G401 (cell line): ENCODE measurements at places on chromosomes 5 and 9. TPM values are rescaled to one million over a fixed set of nuclear protein-coding genes. Genes with fewer than 3 reads are reported as not detected.

DNA sequence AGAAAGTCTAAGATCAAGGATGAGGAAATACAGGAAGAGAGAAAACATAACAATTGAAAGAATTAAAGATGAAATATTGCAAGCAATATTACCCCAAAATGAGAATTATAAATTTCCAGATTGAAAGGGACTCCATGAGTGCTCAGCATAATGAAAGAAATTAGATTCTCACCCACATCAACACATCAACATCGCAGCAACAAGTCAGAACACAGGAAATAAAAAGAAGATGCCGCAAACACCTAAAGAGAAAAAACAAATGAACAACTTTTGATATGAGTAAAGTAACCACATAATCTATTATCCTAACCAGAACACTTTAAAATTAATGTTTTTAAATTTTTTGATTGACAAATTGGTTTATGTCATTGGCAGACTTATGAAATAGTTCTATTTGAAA lies 318.3 kb upstream of the PTGER4 start:
- no peak for DNase-seq

The PCDHGB2 gene
- 0.18 TPM in 1 of 2 replicates, not detected in the other for total RNA-seq

DNA sequence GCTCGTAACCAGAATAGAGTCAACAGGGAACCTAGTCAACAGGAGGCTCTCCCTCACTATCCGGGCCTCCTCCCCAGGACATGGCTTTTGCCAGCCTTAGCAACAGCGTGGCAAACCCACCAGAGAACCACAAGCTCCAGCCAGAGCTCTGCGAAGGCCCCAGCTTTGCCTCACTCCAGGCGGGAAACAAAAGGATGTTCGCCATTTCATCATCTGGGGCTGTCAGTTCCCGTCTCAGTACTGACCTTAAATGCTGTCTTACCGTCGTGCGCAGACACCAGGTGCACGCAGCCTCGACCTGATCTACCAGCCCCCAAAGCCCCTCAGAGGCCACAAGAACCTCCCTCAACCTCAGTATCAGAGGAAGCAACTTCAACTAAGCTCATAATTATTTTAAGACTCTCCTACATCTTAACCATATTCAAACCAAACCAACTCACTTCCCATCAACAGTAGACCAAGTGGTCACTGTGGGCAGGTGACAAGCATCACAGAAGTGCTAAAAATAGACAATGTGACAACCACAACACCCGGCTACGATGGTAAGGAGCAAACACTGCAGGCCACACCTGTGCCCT lies 71.4 kb downstream of the SEMA4D start:
- DNase-seq, result no peak

- DNase-seq, result no peak
Observed at GRCh38 chr5:71996789-71997188, 110.5 kb upstream of the MAP1B start.

The IL5 gene
- total RNA-seq, result not detected in 2 replicates

DNA sequence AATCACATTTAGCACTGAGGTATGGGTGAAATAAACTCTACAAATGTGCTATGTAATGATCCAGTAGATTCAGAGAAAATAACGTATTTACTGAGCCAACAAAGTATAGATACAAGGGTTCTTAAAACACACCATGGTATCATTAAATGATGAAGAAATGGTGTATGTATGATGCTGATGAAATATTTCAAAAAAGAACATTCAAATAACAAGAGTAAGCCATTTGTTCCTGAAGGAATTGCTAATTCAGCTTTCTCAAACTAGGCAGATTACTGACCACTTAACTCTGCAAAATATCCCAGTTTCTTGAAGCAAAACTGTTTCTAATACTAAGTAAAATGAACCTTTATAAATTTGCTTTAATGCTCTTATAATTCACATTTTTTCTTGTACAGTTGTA lies 97.6 kb upstream of the IFNE start:
- DNase-seq, result no peak

DNA sequence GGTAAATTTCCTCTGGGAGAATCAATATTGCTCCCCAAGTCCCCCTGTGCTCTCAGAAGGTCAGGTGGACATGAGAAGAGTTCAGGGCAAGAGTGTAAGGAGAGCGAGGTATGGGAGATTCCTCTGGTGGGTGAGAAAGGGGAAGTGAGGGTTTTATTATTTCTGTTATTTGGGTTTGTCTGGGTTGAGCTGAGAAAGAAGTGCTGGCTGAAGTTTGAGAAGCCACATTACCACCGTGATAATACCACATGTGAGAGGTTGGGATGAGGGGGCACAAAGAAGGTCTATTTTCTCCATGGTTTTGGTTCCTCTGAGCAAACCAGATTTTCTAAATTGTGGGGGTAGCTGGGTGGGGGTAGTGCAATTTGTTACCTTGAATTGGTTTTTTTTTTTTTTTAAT lies 350.4 kb downstream of the OSTF1 start:
- no peak for DNase-seq

GRCh38 chr5:169435506-169436229 lies 134.7 kb upstream of the SLIT3 start:
- no peak for DNase-seq

DNA sequence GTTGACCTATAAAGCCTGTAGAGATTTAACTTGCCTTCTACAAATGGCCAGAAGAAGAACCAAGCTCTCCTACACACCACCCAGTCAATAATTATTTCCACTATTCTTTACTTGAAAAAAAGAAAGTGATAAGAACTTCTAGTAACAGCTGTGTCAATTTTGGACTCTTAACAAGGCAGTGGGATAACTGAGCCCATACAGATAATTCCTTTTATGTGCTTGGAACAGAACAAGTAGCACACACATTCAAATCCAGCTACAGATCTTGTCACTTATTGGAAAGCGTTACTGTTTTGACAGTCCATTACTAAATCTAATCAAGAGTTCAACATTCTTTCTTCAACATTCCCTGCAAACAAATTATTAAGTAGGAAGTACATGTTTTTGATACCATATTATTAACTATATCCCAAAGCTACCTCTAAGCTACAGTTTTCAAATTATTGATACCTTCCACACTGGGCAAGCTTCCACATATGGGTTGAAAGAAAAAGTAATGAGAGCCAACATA lies 6.3 kb downstream of the PTGER4 start:
- no peak for DNase-seq

The CMYA5 gene
- total RNA-seq, result under 0.01 and 0.07 TPM in 2 replicates

The TYRP1 gene
- total RNA-seq, result not detected in 2 replicates

The GPR150 gene
- not detected in 2 replicates for total RNA-seq

DNA sequence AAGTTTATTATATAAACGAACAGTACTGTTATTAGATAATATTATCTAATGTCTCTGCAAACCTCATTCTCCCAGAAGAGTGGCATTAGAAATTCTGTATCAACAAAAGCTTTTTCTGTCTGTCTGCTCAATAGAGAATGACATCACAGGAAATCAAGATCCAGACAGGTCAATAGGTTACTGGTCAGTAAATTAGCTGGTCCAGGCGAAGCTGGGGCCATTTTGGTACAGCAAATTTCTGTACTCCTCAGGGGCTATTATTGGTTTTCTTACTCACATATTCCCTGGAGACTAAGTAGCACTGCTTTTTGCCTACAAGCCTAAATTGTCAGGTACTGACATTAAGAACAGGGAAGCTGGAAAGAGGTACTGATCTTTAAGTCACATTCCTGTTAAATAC lies 80.5 kb downstream of the PLPP1 start:
- no peak for DNase-seq

DNA sequence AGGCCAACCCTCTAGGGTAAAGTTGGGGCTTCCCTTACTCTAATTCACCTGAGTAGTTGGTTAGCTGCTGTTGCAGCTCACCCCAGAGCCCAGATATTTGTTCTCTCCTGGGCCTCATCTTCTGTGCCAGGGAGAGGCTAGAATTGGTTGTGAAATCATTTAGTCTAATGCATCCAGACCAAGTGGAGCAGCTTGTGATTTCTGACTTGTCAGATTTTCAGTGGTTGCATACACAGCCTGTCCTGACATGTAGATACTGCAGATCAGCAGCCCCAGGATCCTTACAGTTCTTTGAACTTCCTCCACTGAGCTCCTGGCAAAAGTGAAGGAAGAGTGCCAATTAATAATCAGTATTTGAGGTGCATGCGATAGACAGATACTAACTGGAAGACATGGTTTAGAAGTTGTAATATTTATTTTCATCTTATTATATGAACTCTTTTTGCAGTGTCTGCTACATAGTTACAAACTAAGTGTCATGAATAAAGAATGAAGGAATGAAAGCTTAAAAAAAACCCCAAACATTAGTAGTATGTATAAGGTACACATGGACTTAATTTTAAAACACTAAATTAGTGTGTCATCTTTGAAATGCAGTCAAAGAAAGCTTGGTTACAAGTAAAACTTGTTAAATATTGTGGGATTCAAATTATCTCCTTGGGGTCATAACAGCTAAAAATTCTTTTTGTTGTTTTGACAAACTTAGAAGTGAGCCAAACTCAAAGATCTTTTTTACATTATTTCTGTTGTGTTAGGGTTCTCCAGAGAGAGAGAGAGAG lies 128.5 kb downstream of the VPS13A start:
- DNase-seq, result no peak

The ARL15 gene
- 0.64 and 2.1 TPM in 2 replicates for total RNA-seq

The FSTL4 gene
- total RNA-seq, result not detected in 2 replicates

DNA sequence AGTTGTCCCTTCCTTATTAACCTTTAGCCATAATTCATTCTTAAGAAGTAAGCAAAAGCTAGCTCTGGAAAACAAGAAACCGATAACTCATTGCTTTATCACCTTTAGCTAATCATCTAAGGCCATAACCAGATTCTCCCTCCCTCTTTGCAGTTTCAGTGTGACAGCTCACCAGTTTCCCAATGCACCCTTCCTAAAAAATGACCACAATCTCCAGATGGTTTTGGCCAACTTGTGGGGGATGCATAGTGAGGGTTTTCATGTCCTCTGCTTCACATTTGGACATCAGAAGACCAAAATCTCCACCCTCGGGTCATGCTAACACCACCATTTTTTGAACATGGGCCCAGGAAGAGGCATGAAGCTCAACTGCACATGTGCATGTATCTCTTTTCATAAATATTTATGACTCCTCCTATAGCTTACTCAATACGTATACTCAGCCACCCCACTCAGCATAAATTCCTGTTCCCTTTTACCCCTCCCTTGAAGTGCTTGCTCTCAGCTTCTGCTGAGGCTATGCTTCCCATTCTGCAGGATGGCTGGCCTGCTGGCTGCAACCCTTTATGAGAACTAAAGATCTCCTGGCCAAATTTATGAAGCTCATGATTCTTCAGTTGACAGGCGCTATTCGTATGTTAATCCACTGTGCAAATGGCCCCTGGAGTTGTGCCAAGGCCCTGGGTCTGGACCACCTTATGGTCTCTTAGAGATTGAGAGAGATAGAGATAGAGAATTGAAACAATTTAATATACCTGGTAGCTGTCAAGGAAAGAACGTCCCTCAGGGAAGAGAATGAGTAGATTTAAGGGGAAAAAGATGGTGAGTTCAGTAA lies 14.8 kb downstream of the PPP3R2 start:
- DNase-seq, result no peak

The TRIO gene
- 42.1 and 50.0 TPM in 2 replicates for total RNA-seq

The LHX2 gene
- 31.6 and 36.9 TPM in 2 replicates for total RNA-seq

DNA sequence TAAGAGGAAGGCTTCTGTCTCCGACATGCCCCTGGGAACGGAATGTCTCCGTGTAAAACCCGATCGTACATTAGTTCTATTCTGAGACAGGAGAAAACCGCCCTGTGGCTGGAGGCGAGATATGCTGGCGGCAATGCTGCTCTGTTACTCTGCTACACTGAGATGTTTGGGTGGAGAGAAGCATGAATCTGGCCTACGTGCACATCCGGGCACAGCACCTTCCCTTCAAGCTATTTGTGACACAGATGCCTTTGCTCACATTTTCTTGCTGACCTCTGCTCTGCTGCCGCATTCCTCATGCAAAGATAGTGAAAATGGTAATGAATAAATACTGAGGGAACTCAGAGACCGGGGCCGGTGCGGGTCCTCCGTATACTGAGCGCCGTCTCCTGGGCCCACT lies 2.2 kb upstream of the DPP7 start:
- no peak for DNase-seq

The PCSK1 gene
- total RNA-seq, result not detected in 2 replicates

GRCh38 chr9:131804826-131805225 lies 65.0 kb upstream of the RAPGEF1 start:
- no peak for DNase-seq

DNA sequence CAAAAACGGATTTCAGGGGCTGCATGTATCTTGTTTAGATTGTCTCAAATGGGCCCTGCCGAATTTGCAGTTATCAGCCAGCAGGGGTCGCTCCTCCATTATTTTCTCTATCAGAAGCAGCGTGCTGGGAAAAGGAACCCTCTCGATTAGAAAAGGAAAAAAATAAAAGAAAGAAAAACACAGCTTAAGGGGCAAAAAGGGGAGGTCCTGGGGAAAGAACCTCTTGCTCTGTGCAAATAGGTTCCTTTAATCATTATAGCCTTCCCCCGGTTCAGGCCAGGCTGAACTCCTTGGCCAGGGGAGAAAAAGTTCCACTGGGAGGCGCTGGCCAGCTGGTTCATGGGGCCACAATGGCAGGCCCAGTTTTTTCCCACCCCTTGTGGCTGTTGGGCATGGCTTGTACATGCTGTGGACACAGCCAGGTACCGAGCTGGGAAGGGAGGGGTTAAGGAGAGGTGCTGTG lies 25.0 kb upstream of the CAPSL start:
- no peak for DNase-seq
